ENCODE measurements at places on chromosomes 12 and 14. TPM values are rescaled to one million over a fixed set of nuclear protein-coding genes. Genes with fewer than 3 reads are reported as not detected.

Gene TAS2R8
- not detected for total RNA-seq

Gene KRT6A
- not detected for total RNA-seq

DNA sequence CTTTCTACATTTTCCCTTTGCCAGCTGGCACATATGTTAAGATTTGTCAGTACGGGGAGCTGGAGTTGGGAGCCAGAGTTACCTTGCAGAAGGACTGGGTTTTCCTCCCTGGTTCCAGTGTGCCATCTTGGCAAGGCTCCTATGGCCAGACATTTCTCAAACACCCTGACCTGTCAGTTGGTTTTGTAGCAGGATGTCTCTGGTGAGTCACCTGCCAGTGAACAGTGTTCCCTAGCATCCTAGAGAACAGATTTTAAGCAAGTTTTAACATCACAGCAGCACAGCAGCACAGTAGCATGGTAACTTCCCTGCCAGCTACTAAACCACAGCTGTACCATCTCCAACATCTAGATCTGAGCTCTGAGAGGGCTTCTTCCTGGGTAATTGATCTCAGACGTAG lies 26.2 kb upstream of the KTN1 start:
- peaks cover 15% of the 10 kb centered on the region for H3K4me1 ChIP-seq
- H3K27me3 ChIP-seq: no peaks in the 10 kb centered on the region
- H3K4me3 ChIP-seq: no peak overlapping the region
- DNase-seq: no peak

Gene TPH2
- not detected for total RNA-seq

Gene NOS1
- total RNA-seq: not detected

GRCh38 chr14:76814726-76815645 lies 2.3 kb upstream of the ANGEL1 start:
- no peak for DNase-seq
- H3K4me1 ChIP-seq: peaks cover 18% of the 10 kb centered on the region
- H3K4me3 ChIP-seq: no peak overlapping the region

Gene ANO4
- total RNA-seq: not detected

DNA sequence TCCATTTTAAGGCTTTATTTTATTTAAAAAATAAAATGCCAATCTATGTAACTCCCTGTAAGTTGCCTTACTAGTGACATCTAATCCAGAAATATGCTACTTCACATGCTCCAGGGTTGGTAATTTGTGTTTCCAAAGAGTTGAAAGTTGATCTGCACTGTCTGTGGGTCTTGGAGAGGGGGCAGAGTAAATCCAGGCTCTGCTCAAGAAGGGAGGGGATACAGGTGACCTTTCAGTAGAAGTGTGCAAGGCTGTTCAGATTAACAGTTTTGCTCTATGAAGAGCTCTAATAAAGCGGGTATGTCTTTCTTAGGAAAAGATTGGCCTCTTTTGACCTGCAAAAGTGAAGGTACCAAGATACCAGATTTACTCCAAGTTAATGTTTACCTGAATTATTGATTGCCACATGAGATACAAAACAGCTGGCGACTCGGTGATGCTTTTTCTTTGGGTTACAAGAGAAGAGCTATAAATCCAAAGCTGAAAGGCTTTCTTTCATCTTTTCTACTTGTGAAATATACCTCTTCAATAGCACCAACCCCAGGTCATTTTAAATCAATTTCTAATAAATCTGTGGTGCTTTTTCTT lies 75.6 kb upstream of the FLRT2 start:
- H3K27me3 ChIP-seq: no peaks in the 10 kb centered on the region
- H3K4me3 ChIP-seq: no peak overlapping the region
- H3K36me3 ChIP-seq: no peaks in the 10 kb centered on the region

- peaks cover 5% of the 10 kb centered on the region for H3K36me3 ChIP-seq
- H3K27ac ChIP-seq: no peak overlapping the region
- no peaks in the 10 kb centered on the region for H3K27me3 ChIP-seq
- no peaks in the 10 kb centered on the region for H3K4me1 ChIP-seq
- no peak overlapping the region for H3K4me3 ChIP-seq
These were observed 84.4 kb downstream of the TMEM132D start for GRCh38 chr12:129819391-129819790.

- H3K4me3 ChIP-seq: peak overlapping the region; percentile 4
- peaks cover 9% of the 10 kb centered on the region for H3K36me3 ChIP-seq
- DNase-seq: peak; percentile 2
- H3K27ac ChIP-seq: no peak overlapping the region
- no peaks in the 10 kb centered on the region for H3K27me3 ChIP-seq
These were observed 250.9 kb upstream of the FOXN3 start for GRCh38 chr14:89667983-89668382.

DNA sequence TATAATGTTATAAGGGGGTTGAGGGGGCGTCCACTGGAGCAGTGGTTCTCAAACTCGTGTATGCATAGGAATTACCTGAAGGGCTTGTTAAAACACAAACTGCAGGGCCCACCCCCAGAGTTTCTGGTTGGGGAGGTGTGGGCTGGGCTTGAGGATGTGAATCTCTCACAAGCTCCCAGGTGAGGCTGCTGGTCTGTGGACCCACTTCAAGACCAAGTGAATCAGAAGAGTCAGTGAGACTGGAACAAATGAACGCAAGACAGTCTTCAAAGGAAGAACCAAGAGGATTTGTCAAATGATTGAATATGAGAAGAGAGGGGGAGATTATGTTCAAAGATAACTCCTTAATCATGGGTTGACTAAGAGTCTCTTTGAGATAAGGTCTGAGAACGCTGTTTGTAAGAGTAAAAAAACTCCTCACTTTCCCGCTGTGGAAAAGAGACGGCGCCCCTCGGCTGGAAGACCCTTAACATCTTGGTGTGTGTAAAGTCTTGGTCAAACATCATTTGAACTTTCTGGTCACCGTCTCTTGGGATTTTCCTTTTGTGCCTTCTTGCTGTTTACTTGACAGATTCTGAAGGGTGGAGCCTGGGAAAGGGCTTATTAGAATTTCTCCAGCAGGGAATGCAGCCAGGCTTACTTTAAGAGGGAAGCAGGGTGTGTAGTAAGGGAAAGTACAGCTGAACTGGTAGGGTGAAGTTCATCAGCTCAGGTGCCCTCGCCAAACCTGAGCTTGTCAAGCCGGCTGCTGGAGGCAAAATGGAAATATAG lies 5.3 kb upstream of the FOXN3 start:
- H3K4me3 ChIP-seq: no peak overlapping the region
- peaks cover 1% of the 10 kb centered on the region for H3K27me3 ChIP-seq
- H3K27ac ChIP-seq: no peak overlapping the region

Gene RAB3IP
- total RNA-seq: 1.4 TPM

Gene P3H3
- 99.9 TPM for total RNA-seq

GRCh38 chr14:24954700-24955037 lies 95.3 kb downstream of the STXBP6 start:
- H3K27ac ChIP-seq: no peak overlapping the region
- H3K4me1 ChIP-seq: peaks cover 37% of the 10 kb centered on the region
- H3K36me3 ChIP-seq: peaks cover 10% of the 10 kb centered on the region
- DNase-seq: no peak
- no peaks in the 10 kb centered on the region for H3K27me3 ChIP-seq
- no peak overlapping the region for H3K4me3 ChIP-seq

DNA sequence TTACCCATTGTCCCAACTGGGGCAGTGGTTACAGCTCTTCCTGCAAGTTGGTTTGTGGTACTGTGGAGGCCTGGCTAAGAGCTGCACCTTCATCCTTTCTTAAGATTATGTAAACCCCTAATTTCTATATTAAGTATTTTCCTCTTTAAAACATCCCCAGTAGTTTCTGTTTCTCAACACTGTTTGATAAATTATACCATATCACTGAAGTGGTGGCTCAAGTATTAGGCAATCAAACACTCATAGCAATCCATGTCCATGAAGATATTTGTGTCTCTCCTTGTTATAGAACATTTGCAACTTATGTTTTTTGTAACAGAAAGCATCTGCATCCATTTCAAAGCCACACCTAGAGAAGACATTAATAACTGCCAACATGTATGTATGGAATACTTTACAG lies 31.8 kb downstream of the ATXN3 start:
- H3K4me1 ChIP-seq: no peaks in the 10 kb centered on the region
- DNase-seq: no peak
- no peak overlapping the region for H3K4me3 ChIP-seq
- H3K27me3 ChIP-seq: peaks cover 2% of the 10 kb centered on the region
- H3K36me3 ChIP-seq: no peaks in the 10 kb centered on the region

DNA sequence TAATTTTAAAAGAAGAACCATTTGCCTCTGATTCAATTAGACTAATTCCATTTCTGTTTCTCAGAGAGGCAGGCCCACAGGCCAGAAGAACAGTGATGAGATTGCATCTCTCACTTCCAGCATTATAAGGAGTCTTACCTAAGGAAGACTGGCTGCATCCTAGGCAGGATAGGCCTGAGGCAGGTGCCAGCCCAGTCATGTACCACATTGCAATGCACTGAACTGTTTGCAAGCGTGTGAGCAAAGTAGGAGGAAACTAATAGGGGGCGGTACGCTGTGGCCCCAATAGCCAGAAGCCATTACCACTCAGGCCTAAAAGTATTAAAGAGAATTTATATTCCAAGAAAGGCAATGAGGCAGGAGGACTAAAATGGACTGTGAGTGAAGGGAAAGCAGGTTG lies 12.1 kb upstream of the CNIH1 start:
- no peak overlapping the region for H3K27ac ChIP-seq
- peaks cover 44% of the 10 kb centered on the region for H3K4me1 ChIP-seq
- no peaks in the 10 kb centered on the region for H3K27me3 ChIP-seq
- H3K36me3 ChIP-seq: 0 out of 2 replicates have a peak, but pooled peaks cover 1% of the 10 kb centered on the region

- H3K36me3 ChIP-seq: peaks cover 27% of the 10 kb centered on the region
- H3K4me1 ChIP-seq: peaks cover 97% of the 10 kb centered on the region
These were observed 68.6 kb downstream of the HMGA2 start for GRCh38 chr12:65892841-65893251.

DNA sequence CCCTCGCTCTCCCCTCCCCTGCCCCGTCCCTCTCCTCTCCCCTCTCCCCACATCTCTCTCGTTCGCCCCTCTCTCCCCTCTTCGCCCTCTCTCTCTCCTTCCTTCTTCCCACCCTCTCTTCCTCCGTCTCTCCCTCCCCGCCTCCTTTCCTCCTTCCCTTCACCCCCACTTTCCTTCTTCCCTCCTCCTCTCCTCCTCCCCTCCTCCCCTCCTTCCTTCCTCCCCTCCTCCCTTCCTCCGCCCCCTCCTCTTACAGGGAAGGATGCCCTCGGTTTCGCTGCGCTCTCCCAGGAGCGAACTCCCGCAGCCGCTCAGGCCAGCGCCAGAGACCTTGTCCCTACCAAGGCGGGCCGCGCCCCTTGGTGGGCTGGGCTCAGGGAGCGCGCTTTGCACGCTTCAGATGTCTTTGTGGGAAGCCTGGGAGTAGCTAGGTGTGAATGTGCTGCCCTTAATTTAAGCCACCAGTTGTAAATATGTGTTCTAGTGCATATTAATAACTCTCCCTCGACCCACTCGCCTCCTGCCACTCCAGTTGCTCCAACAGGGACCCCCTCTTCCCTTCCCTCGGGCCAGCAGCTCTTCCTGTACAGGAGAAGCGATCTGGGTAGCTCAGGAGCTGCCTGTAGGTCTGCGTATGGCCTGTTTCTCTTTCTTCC lies 13.3 kb upstream of the MAP3K9 start:
- peaks cover 43% of the 10 kb centered on the region for H3K4me1 ChIP-seq
- no peaks in the 10 kb centered on the region for H3K36me3 ChIP-seq
- peak overlapping the region; percentile 83 for H3K4me3 ChIP-seq
- DNase-seq: no peak
- H3K27me3 ChIP-seq: no peaks in the 10 kb centered on the region

Gene KRT82
- total RNA-seq: not detected

DNA sequence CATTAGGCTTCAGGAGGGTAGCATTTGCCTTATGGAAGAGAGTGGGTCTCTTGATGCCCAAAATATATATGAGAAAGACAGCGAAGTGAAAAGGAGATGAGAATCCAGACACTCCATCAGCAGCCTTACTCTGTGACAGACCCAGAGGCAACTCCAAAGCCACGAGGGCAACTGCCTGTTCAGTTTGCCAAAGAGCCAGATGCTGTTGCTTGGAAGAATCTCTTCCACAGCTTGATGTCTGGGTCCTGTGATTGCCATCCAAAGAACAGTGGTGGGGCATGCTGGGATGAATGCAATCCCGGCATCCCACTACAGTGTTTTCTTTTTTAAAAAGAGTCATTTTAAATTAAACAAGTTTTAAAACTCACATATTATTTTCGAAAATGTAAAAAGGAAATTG lies 10.9 kb upstream of the OTX2 start:
- H3K36me3 ChIP-seq: no peaks in the 10 kb centered on the region
- peaks cover 5% of the 10 kb centered on the region for H3K27me3 ChIP-seq
- no peaks in the 10 kb centered on the region for H3K4me1 ChIP-seq
- no peak overlapping the region for H3K27ac ChIP-seq

DNA sequence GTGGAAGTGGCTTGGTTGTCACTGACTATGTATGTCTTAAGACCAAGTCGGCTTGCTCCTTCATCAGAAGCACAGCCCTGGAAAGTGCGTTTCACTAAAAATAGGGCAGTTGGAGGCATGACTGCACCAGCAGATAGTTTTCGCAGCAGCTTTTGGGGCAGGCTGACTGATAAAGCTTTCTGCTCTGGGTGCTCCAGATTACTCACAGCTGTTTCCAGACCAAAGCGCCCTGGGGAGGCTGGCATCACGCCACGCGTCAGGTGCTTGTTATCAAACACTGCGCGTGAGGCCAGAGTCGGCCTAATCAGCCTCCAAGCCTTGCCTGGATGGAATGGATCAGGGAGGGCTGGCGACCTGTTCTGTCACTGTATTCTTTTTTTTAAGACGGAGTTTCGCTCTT lies 13.3 kb upstream of the LRRC10 start:
- H3K36me3 ChIP-seq: no peaks in the 10 kb centered on the region
- no peaks in the 10 kb centered on the region for H3K4me1 ChIP-seq
- H3K27me3 ChIP-seq: peaks cover 24% of the 10 kb centered on the region
- no peak overlapping the region for H3K27ac ChIP-seq
- no peak overlapping the region for H3K4me3 ChIP-seq

DNA sequence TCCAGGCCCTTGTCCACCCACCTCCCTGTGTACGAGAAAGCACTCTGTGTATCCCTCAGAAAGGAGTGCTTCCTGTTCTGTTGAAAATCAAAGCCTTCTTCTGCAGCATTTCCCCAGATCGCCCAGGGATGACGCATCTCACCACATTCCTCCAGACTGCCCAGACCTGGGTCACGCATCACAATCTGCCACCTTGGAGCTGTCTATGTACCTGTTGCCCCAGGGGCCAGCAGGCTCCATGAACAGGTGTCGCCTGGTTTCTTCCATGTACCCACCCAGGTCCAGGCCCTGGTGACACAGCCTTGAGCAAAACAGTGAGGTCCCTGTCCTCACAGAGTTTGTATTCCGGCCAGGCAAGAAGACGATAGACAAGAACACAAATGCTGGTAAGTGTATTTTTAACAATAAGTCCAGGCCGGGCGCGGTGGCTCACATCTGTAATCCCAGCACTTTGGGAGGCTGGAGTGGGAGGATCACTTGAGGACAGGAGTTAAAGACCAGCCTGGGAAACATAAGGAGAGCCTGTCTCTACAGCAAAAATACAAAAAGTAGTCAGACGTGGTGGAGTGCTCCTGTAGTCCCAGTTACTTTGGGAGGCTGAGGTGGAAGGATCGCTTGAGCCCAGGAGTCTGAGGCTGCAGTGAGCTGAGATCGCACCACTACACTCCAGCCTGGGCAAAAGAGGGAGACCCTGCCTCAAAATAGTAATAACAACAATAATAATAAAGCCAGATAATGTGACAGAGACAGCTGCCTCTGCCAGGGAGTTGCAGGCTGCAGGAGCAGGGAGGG lies 6.8 kb upstream of the PPP1R13B start:
- no peak overlapping the region for H3K27ac ChIP-seq
- no peaks in the 10 kb centered on the region for H3K36me3 ChIP-seq
- no peaks in the 10 kb centered on the region for H3K4me1 ChIP-seq
- DNase-seq: no peak
- H3K4me3 ChIP-seq: no peak overlapping the region

Gene IL23A
- not detected for total RNA-seq

GRCh38 chr14:53161758-53162435 lies 8.8 kb upstream of the DDHD1 start:
- no peak overlapping the region for H3K4me3 ChIP-seq
- H3K27ac ChIP-seq: no peak overlapping the region
- H3K36me3 ChIP-seq: no peaks in the 10 kb centered on the region

- DNase-seq: no peak
- no peaks in the 10 kb centered on the region for H3K27me3 ChIP-seq
- H3K36me3 ChIP-seq: peaks cover 19% of the 10 kb centered on the region
These were observed 10.9 kb downstream of the WASHC3 start for GRCh38 chr12:102050660-102051430.
